ENCODE measurements at places on chromosomes 16 and 17.

- DNase-seq = no peak
Measured at GRCh38 chr16:976389-976931, 5.1 kb upstream of the SOX8 start.

- DNase-seq = no peak
Measured at GRCh38 chr16:25501530-25502255, 190.1 kb upstream of the HS3ST4 start.

DNA sequence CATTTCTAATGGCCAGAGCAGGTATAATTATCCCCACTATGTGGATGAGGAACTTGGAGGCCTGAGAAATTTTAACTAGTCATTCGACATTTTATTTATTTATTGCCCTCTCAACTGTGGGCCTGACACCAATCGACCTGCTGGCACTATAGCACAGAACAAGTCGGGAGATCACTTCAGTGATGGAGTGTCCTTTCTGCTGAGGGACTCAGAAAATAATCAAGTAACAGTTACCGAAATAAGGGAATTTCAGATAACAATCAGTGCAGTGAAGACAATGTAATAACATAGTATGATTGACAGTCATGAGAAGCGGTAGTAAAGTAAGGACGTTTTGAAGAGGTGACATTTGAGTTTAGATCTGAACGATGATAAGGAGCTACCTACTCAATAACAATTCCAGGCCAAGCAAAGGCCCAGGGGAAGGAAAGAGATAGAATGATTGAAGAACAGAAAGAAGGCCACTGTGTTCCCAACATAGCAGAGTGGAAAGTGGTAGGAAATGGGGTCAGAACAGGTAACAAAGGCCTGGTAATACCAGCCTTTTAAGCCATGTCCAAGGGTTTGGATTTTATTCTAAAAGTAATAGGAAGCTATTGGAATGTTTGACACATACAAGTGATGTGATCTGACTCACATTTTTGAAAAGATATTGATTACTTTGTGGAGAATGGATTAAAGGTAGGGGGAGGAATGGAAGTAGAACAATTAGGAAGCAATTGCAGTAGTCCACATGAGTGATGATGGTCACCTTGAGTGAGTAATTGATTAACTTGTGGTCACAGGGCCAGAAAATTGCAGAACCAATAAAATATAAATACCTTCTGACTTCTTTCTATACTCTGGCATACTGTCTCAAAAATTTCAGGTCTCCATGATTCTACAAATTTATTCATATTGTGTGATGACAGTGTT lies 1.4 kb downstream of the STXBP4 start:
- DNase-seq = no peak

DNA sequence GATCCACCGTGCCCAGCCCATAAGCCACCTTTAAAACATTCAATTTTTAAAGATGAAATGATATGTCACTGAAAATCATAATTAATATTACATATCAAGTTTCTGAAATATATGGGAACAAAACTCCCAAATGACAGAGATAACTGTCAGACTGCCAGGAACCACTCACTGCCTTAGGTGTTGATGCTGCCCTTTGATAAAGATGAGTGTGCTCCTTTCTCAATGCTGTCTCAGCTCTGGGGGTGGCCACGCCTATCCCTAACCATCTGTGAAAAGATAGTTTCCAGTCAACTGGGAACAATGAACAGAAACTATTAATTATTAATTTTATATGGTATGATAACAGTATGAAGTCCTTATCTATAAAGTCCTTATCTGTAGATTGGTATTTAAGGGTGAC lies 177.7 kb downstream of the MYO1D start:
- DNase-seq = no peak

- no peak for DNase-seq
Measured at GRCh38 chr16:85763616-85764015, 12.7 kb upstream of the C16orf74 start.

GRCh38 chr16:88536971-88537751 lies 33.0 kb upstream of the ZC3H18 start:
- no peak for DNase-seq

DNA sequence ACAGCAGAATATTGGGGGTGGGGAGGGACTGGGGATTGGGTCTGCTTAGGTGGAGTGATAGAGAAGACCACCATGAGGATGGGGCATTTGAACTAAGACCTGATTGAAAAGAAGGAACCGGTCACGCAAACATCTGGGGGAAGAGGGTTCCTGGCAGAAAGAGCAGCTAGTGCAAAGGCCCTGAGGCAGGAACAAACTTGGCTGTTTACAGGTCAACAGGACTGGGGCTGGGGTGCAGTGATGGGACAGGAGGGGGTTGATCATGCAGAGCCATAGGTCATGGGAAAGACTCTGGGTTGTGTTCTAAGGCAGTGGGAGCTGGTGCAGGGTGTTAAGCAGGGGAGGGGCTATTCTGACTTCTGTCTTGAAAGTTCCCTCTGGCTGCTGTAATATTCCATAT lies 1.9 kb downstream of the DRG2 start:
- no peak for DNase-seq

DNA sequence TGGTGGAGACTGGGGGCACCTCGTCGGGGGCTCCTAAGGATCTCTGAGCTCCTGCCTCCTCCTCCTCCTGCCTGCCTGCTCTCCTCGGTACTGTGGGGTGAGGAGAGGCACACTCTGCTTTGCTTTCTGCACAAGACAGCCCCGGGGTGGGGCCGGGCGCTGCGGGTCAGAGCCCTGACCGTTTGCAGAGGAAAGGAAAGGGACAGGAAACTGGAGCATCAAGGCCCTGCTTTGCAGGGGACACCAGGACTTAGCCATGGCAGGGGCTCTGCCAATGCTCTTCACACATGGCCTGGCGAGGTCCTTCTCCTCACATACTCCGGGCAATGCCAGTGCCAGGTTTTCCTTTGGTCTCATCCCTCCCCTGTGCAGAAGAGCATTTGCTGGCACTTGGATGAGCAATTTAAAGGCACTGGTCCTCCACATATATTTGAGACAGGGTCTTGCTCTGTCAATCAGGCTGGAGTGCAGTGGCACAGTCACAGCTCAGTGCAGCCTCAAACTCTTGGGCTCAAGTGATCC lies 23.8 kb upstream of the DOC2B start:
- no peak for DNase-seq

DNA sequence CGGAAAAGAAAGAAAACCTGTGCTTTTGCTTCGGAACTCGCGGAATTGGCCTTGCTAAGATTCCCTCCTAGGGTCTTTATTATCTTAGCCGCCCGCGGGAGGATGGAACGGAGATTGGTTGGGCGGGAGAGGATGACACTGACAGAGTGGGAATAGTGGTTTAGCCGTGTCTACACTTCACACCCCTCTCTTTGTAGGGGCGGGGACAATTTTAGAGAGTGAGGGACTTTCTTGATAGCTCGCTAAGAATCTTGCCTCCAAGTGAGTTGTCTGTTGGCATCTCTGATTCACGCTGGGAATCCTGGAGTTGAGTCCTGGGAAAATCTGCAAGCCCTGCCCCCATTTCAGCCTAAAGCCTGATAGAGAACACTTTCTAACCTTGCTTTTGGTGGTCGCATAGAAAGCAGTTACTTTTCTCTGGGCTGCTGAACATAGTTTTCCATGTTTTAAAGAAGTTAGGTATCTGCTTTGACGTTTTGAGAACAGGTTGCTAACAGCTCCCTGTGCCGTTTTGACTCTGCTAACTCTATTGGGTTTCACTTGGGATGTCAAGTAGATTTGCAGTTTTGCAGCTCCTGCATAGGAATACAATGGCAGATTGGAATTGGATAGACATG lies 697 bp downstream of the NOL11 start:
- DNase-seq = no peak

DNA sequence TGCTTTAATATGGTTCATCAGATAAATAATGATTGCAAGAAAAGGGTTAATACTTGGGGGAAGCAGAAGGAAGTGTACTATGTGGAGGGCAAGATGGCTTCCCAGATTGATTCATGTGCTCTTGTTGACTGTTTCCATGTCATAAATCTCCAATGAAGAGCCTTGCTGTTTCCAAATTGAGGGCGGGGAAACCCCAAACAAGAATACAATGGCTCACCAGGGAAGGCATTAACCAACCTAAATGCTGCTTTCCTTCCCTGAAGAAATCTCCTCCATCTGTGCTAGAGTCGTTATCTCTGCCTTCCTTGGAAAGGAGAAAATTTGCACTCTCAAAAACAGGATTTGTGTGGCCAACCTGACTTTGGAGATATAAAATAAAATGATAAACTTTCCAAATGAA lies 28.0 kb upstream of the CDH13 start:
- DNase-seq = no peak

- DNase-seq = no peak
Measured at GRCh38 chr16:50457979-50458491, 89.2 kb upstream of the BRD7 start.

Data from CD8-positive, alpha-beta T cell (primary cell).